Muscle of leg (tissue), 16 donors: ENCODE measurements at places on chromosomes 12 and 14. TPM values are rescaled to one million over a fixed set of nuclear protein-coding genes. Genes with fewer than 3 reads are reported as not detected.
A peak's percentile ranks its signal among the peaks of the same experiment; 100 is the strongest.

- no peaks in the 10 kb centered on the region for H3K36me3 ChIP-seq
- no peak overlapping the region for H3K27ac ChIP-seq
- no peaks in the 10 kb centered on the region for H3K27me3 ChIP-seq
- no peak for DNase-seq
These were observed 44.0 kb downstream of the ACACB start for GRCh38 chr12:109160433-109160832.

DNA sequence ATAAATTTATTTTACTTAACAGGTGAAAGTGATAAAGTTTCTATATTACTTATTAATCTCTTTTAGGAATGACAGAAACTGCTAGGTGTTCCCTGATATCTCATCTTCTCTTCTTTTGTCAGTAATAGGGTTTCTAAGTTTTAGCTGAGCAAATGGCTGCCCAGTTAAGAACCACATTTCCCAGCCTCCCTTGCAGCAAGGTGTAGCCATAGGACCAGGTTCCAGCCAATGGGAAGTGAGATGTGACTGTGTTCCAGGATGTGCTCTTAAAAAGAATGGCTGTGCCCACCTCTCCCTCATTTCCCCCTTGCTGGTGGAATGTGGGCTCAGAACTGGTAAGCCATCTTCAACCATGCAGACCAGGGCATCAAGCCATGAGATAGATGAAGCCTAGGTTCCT, 165.6 kb downstream of the HELB start:
- H3K36me3 ChIP-seq: no peaks in the 10 kb centered on the region
- H3K4me1 ChIP-seq: no peaks in the 10 kb centered on the region
- H3K27ac ChIP-seq: no peak overlapping the region
- no peaks in the 10 kb centered on the region for H3K27me3 ChIP-seq

DNA sequence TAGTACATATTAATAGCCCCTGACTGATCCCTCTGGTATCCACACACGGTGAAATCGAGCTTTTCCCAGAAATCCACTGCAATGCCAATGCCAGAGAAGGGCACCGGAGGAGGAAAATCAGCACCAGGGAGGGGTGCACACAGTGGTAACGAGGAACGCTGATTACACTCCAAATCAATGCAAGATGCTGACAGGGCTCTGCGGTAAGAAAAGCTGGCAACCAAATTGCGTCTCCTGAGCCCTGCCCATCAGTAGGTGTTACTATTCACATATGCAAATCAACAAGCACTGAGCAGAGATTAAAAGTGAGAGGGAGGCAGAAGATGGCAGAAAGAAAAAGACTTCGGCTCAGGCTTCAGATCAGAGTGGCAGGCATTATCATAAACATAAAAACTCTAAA, 159.1 kb downstream of the RPS29 start:
- no peaks in the 10 kb centered on the region for H3K27me3 ChIP-seq
- no peak overlapping the region for H3K27ac ChIP-seq
- no peaks in the 10 kb centered on the region for H3K4me1 ChIP-seq
- no peak overlapping the region for H3K4me3 ChIP-seq

DNA sequence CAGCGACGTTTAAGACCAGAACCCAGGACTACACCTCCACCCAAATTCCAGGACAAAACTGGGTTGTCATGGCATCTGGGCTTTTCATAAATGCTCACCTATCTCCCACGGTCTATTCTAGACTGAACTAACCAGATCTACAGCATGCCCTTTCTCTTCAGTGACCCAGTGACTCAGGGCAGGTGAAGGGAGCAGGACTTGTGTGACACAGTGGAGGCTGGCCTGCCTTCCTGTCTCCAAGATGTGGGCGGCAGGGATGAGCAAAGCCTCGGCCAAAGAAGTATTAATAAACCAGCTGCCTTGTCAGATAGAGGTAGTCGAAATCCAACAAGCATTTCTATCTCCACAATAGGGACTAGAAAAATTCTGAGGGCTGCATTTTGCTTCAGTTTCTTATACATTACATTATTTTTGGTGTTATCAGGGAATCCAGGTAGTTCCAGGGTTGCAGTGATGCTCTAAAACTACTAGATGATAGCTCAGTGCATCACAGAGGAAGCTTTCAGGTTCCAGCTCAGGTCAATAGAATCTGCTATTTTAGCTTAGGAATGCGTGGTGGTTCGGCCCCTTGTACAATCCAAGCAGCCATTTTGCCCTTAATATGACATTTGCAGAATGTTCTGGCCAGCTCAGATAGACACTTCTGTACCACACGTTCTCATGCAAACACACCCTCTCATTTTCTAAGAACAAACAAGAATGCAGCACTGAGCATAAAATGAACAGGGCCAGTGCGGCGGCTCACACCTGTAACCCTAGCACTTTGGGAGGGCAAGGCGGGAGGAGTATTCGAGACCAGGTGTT, 4.2 kb upstream of the GLRX5 start:
- no peak overlapping the region for H3K27ac ChIP-seq
- no peak for DNase-seq
- no peaks in the 10 kb centered on the region for H3K36me3 ChIP-seq
- no peak overlapping the region for H3K4me3 ChIP-seq

DNA sequence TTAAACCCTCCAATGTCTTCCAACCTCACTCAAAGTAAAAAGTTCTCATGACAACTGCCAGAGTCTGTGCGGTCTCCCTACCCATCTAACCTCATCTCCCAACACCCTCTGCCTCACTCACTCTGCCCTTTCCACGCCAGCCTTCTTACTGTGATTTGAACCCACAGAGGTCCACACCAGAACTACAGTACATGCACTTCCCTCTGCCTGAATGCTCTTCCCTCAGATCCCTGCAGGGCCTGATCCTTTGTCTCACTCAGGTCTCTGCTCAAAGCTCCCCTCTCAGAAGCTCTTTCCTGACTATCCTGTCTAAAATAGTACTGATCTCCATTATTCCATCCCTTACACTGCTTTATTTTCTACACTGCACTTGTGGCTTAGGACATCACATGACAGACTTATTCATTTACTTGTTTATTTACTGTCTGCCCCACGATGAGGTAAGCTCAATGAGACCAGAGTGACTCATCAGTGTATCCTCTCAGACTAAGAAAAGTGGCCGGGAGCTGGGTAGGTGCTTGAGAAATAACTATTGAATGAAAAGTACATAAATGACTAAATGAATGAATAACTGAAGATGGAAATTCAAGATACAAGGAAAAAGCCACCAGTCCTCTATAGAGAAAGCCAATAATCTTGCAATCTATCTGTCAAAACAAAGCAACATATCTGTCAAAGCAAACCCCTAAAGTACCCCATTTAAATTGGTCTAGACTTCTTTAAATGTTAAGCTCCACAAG, 17.1 kb downstream of the POMT2 start:
- H3K4me3 ChIP-seq: no peak overlapping the region
- no peak overlapping the region for H3K27ac ChIP-seq
- H3K4me1 ChIP-seq: peaks cover 38% of the 10 kb centered on the region
- DNase-seq: no peak

DNA sequence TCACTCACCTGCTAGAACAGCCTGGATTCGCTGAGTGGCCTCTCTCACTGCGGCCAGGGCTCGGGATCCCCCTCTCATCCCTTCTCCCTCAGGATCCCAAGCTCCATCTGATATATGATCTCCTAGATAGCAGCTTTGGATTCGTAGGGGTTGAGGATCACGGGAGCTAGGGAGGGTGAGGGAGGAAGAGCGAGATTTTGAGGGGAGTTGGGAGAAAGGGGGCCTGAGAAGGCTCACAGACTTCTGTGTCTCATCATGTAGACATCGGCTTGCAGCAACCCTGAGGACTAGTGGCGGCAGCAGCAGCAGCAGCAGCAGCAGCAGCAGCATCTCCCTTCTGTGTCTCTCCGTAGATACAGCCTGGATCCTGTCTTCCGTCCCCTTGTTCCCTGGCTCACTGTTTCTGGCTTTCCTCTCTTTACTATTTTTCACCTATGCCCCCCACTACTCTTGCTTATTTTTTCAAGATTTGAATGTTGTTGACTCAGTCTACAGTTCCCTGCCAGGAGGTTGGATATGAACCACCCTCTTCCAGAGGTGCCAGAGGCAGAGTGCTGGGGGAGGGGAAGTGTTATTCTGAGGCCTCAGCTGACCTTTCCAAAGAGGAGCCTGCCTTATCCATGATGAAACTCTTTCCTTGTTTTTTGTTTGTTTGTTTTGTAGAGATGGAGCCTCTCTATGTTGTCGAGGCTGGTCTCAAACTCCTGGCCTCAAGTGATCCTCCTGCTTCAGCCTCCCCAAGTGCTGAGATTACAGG, at the start of gene CIROP:
CIROP (minus strand) TSS at position 399 of the 757 bp plus-strand sequence; CDS start at position 330, 69 bp downstream.
- no peak within 1 kb of the TSS for H3K4me3 ChIP-seq
- H3K4me1 ChIP-seq: peaks cover 4% of the 10 kb centered on the region
- peaks cover 12% of the 10 kb centered on the region for H3K27me3 ChIP-seq
- no peak within 1 kb of the TSS for H3K27ac ChIP-seq

DNA sequence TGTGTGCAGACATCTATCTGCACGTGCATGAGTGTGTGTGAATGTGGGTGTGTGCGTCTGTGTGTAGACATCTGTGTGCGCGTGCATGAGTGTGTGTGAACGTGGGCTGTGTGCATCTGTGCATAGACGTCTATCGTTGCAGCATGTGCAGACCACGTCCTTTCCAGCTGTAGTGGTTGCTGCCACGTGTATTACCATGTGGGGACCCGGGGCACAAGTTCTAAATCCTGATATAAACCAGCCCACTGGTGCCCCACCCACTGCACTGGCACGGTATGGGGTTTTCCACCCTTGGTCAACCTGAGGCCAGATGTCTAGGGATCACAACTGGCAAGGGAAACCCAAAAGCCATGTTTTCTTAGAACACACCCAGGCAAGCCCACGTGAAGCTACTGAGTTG, 197.0 kb downstream of the ANO2 start:
- DNase-seq: no peak
- no peaks in the 10 kb centered on the region for H3K36me3 ChIP-seq
- H3K27ac ChIP-seq: no peak overlapping the region
- no peak overlapping the region for H3K4me3 ChIP-seq

DNA sequence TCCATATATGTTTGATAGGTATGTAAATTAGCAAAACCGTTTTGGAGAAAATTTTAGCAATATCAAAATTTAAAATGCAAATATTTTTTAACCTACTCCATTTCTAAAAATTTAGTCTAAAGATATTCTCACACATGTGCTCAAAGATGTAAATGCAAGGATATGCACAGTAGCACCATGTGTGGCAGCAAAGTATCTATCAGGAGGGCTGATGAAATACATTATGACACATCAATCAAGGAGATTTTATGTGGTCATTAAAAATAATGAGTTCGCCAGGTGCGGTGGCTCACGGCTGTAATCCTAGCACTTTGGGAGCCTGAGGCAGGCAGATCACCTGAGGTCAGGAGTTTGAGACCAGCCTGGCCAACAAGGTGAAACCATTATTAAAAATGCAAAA, 8.0 kb upstream of the C1R start:
- no peak for DNase-seq
- no peak overlapping the region for H3K27ac ChIP-seq
- no peaks in the 10 kb centered on the region for H3K4me1 ChIP-seq
- no peak overlapping the region for H3K4me3 ChIP-seq

- H3K4me1 ChIP-seq: no peaks in the 10 kb centered on the region
- no peaks in the 10 kb centered on the region for H3K36me3 ChIP-seq
- H3K27me3 ChIP-seq: no peaks in the 10 kb centered on the region
- no peak overlapping the region for H3K4me3 ChIP-seq
- H3K27ac ChIP-seq: no peak overlapping the region
These were observed 9.6 kb upstream of the AKAP6 start for GRCh38 chr14:32319368-32320049.

GRCh38 chr12:43807386-43807785, 1.3 kb upstream of the TWF1 start:
- peaks cover 2% of the 10 kb centered on the region for H3K36me3 ChIP-seq
- no peak overlapping the region for H3K4me3 ChIP-seq
- peaks cover 2% of the 10 kb centered on the region for H3K27me3 ChIP-seq
- peak; percentile 19 for DNase-seq

DNA sequence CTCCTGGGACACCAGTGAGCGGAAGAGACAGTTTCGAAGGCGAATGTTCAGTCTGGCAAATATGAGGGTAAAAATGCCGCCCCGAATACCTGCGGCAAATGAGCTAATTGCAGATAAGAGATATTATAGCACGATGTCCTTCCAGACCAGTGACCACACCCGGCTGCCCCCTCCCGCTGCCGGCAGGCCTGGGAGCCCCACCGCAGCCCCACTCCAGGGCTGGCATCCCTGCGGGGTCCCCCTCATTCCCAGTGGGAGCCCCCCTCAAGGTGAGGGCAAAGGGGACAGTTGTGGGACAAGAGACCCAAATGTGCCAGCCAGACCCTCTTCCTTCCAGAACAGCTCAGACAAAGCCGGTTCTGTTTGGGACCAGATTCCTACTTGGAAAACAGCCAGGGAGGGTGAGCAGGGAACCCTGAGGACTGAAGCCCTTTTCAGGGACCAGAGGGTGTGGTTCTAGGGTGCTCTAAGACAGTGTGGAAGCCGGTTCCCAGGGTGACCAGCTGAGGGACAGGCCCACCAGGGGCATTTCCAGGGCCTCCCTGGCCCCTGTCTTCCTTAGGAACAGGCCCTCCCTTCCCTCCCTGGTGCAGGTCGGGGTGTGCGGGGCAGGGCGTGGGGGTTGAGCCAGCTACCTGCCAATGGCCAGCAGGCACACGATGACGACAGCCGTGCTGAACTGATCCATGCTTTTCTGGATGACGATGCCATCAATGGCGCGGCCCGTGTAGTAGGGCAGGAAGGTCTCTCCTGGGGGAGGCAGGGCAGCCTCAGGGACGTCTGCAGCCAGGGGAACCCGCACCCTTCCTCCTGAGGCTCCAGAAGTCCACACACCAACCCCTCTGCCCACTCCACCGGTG, 16.2 kb downstream of the ABCB9 start:
- H3K36me3 ChIP-seq: no peaks in the 10 kb centered on the region
- H3K27me3 ChIP-seq: no peaks in the 10 kb centered on the region
- H3K27ac ChIP-seq: no peak overlapping the region
- H3K4me1 ChIP-seq: peaks cover 17% of the 10 kb centered on the region
- no peak for DNase-seq

DNA sequence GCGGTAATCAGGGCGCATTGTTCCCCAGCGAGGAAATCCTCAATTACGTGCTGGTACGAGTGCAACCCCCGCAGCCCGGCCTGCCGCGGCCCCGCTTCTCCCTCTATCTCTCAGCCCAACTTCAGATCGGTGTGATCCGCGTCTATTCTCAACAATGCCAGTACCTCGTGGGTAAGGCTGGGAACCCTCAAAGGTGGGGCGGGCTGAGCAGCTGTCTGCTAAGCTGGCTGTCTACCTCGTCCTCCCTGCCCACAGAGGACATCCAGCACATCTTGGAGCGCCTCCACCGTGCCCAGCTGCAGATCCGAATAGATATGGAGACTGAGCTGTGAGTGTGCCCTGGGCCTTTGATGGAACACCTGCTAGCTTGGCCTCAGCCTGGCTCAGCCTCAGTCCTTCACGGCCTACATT, 996 bp downstream of the REC8 start:
- no peaks in the 10 kb centered on the region for H3K27me3 ChIP-seq
- no peak overlapping the region for H3K4me3 ChIP-seq
- H3K4me1 ChIP-seq: peaks cover 16% of the 10 kb centered on the region
- H3K27ac ChIP-seq: no peak overlapping the region
- no peak for DNase-seq

RNASE3 gene
- not detected for total RNA-seq

INSM2 gene
- total RNA-seq: not detected

RFX4 gene
- total RNA-seq: 0.09 TPM

TRPV4 gene
- total RNA-seq: 0.13 TPM

SYT10 gene
- total RNA-seq: 0.09 TPM

PLEK2 gene
- total RNA-seq: 0.22 TPM
